Dermis blood vessel endothelial cell (primary cell): ENCODE measurements at places on chromosomes 1 and 21.

GRCh38 chr1:225880222-225880588 lies 2.0 kb downstream of the TMEM63A start:
- no peak for DNase-seq

GRCh38 chr1:4132352-4133296 lies 232.6 kb upstream of the C1orf174 start:
- DNase-seq, result no peak

GRCh38 chr1:192907545-192908243 lies 98.9 kb downstream of the RGS2 start:
- no peak for DNase-seq

DNA sequence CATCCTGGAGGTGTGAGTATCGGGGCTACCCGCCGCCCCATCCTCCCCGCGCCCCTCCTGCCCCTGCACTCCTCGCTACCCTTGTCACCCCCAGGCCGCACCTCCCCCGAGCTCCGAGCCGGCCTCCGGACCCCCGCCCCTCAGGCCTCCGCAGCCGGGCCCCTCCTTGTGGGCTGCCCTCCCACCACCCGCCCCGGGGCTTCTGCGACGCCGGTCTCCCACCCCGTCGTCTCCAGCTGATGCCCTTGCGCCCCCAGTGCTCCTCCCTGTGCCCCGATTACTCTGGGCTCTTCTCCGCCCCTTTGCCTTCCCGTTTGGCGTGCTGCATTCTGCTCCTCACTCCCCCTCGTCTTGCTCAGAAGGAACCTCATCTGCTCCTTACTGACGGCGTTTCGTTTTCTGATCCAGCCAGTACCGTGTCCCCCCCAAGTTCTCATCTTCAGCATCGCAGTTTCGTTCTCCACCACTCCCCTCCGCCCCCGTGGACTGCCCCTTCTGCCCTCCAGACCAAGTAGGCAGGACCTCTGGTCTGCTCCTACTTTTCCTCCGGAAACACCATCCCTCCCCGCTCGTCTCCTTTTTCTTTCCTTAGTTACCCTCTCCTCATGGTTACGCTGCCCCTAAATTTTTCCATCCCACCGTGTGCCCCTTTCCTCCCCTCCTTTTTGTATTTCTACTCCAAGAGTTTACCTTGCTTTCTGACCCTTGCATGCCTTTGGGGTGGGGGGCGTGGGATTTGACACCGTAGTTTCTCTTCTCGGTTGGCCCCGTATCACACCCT lies 841 bp downstream of the SNX27 start:
- peak; percentile 36 for DNase-seq

- no peak for DNase-seq
Measured at GRCh38 chr1:78003070-78003746, 1.5 kb upstream of the DNAJB4 start.

DNA sequence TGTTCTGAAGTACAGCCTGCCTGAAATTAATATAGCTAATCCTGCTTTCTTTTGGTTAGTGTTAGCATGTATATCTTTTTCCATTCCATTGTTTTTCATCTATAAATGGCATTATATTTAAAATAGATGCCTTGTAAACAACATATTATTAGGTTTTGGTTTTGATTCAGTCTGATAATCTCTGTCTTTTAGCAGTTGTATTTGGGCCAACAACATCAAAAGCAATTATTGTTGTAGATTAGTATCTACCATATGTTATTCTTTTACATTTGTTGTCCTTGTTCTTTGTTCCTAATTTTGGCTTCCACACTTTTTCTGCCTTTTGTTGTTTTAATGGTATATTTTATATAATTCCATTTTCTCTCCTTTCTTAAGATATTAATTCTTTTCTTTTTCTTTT lies 678.2 kb upstream of the PRMT6 start:
- DNase-seq, result no peak

DNA sequence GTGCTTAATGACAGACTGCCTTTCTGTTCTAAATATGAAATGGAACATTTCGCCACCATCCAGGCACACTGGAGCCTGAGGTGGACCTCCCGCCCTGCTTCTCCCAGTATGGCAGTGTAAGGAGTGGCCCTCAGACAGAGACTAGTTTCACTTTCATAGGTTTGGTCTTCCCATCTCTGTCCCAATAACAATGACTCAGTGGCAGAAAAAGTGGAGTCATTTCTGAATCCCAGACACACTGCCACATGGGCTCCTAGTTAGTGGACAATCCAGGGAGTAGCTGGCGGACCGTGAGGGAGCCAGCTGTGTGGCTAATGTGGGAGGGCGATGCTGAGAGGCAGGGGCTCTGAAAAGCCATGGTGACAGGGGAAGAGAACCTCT lies 95.6 kb upstream of the TSPAN2 start:
- no peak for DNase-seq

GRCh38 chr1:175220853-175221556 lies 28.4 kb upstream of the KIAA0040 start:
- no peak for DNase-seq

- no peak for DNase-seq
Measured at GRCh38 chr1:107433068-107433467, 292.2 kb downstream of the NTNG1 start.

GRCh38 chr1:37362594-37363385 lies 111.6 kb upstream of the ZC3H12A start:
- DNase-seq, result no peak

DNA sequence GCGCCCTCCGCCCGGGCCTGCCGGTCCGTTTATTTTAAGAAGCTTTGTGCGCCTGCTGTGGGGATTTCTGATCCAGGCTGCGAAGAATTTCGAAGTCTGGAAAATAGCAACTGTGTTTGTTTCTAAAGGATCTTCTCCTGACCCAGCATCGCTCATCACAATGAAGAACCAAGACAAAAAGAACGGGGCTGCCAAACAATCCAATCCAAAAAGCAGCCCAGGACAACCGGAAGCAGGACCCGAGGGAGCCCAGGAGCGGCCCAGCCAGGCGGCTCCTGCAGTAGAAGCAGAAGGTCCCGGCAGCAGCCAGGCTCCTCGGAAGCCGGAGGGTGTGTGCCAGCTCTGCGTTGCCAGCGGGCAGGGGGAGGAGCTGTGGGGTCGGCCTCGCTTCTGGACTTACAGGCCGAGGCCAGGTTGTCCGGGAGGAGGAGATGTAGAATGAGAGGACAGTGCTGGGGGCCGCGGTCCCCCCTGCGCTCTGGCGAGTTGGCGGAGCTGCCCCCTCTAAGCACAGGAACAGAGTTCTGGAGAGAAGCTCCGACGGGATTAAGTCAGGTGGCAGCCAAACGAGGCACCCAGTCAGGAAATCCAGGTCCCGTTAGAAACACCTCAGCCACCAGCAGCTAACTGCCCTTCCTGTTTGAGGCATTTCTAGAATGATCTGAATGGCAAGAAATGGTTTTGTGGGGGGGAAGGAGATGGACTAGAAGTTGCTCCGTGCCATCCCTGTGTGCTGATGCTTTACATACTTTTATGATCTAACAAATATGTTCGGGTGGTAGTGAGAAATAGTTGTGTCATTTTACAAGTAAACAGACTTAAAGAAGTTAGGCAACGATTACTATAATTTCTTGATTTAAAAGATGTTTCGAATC lies 948 bp downstream of the TXLNA start:
- peak; percentile 56 for DNase-seq

GRCh38 chr21:35619184-35619583 lies 441.1 kb downstream of the SETD4 start:
- DNase-seq, result no peak

DNA sequence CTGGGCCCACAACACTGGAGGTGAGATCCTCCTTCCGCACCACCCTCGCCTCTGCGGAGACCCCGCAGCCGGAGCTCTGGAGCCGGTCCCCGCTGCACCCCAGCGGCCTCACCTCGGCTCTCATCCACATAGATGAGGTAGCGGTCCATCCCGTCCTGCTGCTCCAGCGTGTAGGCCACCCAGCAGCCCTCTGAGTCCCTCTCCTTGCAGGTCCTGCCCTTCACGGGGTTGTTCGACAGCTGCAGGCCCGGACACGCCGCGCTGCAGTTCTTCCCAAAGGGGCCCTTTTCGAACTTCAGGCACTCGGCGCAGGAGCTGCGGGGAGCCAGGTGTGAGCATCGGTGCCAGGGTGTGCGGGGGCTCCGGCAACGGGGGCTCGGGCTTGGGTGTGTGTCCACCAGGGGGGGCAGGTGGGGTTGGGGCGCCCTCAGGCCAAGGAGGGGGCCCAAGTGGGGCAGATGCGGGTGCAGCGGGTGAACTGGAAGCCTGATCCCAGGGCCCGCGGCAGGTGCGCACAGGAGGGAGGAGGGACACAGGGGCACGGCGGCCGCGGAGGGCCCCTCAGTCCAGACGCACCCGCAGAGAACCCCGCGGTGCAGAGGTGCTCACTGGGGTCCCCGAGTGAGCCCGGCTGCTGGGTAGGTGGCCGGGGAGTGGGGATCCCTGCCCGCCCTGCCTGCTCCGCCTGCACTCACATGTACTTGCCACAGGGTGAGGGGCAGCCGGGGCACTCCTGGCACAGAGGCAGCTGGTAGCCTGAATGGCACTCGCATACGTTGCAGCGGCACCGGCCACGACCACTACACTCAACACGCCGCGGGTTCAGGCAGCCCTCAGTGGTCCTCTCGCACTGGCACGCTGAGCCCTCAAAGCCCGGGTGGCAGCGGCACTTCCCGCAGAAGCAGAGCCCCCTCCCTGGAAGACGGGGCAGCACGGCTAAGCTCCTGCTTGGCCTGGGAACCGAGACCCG lies 15.4 kb upstream of the PTTG1IP start:
- DNase-seq, result no peak

- no peak for DNase-seq
Measured at GRCh38 chr1:227913396-227913763, 34.4 kb downstream of the WNT9A start.

GRCh38 chr1:54479841-54480524 lies 68.0 kb upstream of the ACOT11 start:
- DNase-seq, result no peak

GRCh38 chr1:107047602-107048001 lies 8.9 kb upstream of the PRMT6 start:
- DNase-seq, result peak; percentile 6

GRCh38 chr21:35256468-35256988 lies 207.4 kb upstream of the RUNX1 start:
- DNase-seq, result peak; percentile 93

DNA sequence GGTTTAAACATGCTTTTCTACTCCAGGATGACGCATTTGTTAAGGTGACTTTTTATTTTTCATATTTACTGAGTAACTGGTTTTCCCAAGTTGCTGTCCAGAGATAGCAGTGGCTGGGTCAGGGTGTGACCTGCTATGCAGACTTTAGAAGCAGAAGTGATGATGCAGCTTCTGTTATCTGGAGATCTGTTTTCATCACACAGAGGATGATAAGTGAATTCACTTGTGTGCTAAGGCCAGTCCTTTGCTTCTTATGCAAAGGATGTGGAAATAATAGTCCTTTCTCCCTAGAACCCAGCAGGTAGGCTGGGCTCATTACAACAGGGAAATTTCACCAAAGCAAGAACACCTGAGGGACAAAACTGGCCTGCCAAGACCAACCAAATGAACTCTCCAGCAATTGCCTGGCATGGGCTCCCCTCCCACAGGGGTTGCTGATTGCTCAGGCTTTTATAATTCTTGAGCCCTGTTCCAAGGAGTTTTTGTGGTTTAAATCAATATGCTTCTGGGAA lies 97.8 kb upstream of the LPGAT1 start:
- DNase-seq, result no peak

GRCh38 chr1:4759671-4760070 lies 105.3 kb downstream of the AJAP1 start:
- DNase-seq, result no peak

- DNase-seq, result no peak
Measured at GRCh38 chr1:76802094-76802493, 65.2 kb upstream of the ST6GALNAC5 start.

DNA sequence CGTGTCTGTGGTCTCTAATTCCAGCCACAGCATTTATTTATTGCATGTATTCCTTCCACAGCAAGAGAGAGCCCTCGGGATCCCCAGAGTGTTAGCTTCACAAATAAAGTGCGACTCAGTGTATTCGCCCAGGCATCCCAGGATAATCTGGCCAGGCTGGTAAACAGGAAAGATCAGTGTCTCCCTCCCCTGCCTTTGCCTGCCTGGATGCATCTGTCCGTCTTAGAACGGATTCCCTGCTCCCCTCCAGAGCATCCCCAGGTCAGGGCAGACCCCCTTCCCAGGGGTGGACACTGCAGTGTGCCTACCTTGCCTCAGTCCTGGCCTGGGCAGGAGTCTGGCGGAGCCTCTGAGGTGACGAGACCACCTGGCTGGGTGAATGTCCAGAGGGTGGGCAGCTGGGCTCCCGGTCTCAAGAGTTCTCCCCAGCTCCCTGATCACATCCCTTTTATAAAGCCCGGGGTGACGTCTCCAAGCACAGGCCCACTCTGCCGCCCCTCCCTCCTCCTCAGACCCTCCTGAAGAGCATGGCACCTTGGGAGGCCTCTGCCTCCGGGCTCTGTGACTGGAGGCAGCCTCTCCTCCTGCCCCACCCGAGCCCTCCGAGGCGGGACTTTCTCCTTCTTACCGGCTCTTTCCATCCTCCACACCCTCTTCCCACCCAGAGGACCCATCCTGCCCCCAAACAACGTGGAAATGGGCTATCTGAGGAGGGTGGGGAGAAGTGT lies at the start of gene KISS1:
KISS1 (minus strand) TSS at position 424 of the 728 bp plus-strand sequence. CDS start 3,615 bp downstream, outside the sequence.
- no peak for DNase-seq

DNA sequence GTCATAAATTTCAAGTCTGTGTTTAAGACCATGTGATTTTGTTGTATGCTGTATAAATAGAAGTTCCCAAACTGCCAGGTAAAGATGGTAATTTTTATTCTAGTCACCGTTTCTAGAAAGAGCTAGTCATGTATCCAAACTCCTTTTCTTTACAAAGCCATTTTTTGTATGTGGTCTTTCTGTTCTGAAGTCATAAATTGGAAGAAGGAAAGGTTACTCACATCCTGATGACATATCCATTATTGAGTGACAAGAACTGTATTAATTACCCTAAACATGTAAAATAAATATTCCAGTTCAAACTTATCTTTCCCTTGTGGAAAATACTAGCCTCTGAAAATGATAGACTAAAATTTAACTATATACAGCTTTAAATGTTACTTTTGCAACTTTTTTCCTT lies 104.7 kb downstream of the POFUT2 start:
- DNase-seq, result peak; percentile 56

DNA sequence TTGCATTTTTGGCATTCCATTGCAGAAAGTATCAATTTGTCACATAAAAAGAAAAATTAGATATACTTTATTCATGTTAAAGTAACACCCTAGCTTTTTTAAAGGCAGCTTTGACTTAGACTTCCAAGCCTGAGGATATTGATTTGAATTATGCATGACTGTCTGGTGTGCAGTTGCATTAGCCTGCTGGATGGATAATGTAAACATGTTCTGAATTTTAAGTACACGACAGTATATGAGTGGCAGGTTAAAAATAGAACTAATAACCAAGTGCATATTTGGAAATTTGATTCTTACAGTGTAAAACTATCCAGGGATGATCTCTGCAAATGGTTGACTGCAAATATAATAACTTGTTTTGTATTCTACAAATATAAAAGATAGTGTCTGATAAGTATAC lies 124.0 kb downstream of the SYT14 start:
- no peak for DNase-seq

DNA sequence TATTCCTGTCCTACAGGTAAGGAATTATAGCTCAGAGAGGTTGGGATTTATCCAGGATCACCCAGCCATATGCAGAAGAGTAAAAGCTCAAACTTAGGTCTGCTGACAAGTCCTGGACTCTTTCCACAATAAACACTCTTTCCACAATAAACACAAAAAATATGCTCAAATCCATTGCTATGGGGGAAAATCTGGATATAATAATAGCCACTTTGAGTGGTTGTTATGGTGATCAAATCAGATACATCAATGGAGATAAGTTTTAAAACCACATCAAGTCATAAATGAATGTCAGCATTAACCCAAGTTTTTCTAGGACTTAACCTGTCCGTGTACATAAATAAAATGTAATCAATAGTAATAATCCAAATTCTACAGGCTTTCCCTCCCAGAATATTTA lies 22.3 kb upstream of the TTF2 start:
- DNase-seq, result no peak

GRCh38 chr1:160161965-160162705 lies 10.7 kb downstream of the ATP1A4 start:
- peak; percentile 60 for DNase-seq
